ENCODE measurements at places on chromosomes 16 and 17. TPM values are rescaled to one million over a fixed set of nuclear protein-coding genes. Genes with fewer than 3 reads are reported as not detected.

DNA sequence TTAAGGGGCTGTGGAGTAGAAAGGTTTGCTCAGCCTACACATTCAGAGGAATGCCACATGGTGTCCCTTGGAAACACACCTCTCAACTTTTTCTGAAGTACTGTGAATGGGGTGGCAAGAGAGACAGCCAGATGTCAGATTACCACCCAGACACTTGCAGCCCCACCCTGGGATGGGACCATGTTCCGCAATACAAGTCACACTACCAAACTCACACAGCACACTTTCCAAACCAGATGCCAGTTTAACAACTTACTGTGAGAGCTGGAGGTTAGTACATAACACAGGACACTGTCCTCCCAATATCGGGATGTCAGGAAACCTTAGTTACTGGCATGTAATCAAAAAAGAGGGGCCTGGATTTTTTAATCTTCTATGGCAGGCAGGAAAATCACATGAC, 7.9 kb downstream of the USP7 start:
- no peaks in the 10 kb centered on the region for H3K27me3 ChIP-seq
- no peaks in the 10 kb centered on the region for H3K36me3 ChIP-seq
- no peak for DNase-seq
- H3K4me3 ChIP-seq, result no peak overlapping the region

SOX9 gene
- total RNA-seq, result 219 TPM

MEFV gene
- total RNA-seq, result not detected

LRRC75A gene
- 9.7 TPM for total RNA-seq

GRCh38 chr16:64276646-64277045, 845.2 kb downstream of the CDH11 start:
- DNase-seq, result no peak
- H3K27ac ChIP-seq, result no peak overlapping the region
- H3K4me3 ChIP-seq, result no peak overlapping the region
- no peaks in the 10 kb centered on the region for H3K36me3 ChIP-seq
- H3K4me1 ChIP-seq, result peaks cover 2% of the 10 kb centered on the region

DNA sequence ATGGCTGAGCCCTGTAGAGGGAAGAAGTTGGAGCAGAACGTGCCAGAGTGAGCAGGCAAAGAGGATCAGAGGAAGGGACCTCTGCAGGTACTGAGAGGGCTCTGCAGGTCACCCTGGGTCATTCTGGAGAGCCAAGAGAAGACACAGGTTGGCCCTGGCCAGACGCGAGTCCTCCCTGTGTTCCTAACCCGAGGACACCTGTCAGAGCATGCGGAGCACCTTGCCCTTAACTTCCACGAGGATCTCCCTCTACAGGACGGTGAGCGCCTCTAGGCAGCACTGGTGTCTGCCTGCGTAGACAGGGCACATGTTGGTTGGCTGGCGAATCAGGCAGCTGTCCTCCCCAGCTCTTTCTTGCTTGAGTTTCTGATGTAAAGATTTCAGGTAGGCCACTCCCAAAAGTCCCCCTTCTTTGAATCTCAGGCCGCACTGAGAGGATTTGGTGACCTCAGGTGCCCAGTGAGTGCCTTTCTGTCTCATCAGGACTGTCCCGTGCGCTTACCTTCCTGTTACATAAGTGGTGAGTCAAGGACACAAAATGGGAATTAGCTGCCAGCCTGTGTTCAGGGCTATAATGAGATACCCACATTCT, 45.3 kb downstream of the MPRIP start:
- H3K4me3 ChIP-seq, result no peak overlapping the region
- H3K27me3 ChIP-seq, result no peaks in the 10 kb centered on the region
- H3K4me1 ChIP-seq, result peaks cover 8% of the 10 kb centered on the region

GRCh38 chr17:2023692-2024571, 1.2 kb downstream of the RTN4RL1 start:
- peaks cover 29% of the 10 kb centered on the region for H3K27me3 ChIP-seq
- H3K36me3 ChIP-seq, result no peaks in the 10 kb centered on the region
- H3K27ac ChIP-seq, result no peak overlapping the region
- DNase-seq, result peak; percentile 64
- peaks cover 5% of the 10 kb centered on the region for H3K4me1 ChIP-seq

TMIGD1 gene
- total RNA-seq, result not detected

DNA sequence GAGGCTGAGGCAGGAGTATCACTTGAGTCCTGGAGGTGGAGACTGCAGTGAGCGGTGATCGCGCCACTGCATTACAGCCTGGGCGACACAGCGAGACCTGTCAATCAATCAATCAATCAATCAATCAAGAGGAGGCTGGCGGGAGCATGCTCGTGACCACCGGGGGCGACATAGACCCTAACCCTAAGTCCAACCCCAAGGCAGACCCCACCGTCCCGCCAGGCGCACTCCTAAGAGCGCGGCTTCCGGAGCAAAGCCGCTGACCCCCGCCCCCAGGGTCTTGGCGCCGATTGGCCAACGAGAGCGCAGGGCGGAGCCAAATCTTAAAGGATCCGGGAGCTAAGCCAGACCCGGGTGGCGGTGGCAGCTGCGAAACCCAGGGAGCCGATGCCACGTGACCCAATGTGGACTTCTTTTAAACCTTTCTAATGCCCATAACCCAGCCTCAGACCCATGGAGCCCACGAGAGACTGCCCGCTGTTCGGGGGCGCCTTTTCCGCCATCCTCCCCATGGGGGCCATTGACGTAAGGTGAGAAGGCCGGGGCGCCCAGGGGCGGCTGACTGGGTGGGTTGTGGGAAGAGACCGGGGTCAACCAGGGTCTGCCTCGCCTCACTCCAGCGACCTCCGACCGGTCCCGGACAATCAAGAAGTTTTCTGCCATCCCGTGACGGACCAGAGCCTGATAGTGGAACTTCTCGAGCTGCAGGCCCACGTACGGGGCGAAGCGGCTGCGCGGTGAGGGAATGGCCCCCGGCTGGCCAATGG, at the start of gene RANGRF:
RANGRF (plus strand) TSS at position 335 of the 767 bp plus-strand sequence; CDS start at position 454, 119 bp downstream.
- no peaks in the 10 kb centered on the region for H3K27me3 ChIP-seq
- peak within 1 kb of the TSS; percentile 89 for H3K4me3 ChIP-seq
- peaks cover 12% of the 10 kb centered on the region for H3K4me1 ChIP-seq

GRCh38 chr17:43381621-43382020, 17.2 kb upstream of the ARL4D start:
- peaks cover 2% of the 10 kb centered on the region for H3K36me3 ChIP-seq
- no peak overlapping the region for H3K27ac ChIP-seq
- no peak overlapping the region for H3K4me3 ChIP-seq

GRCh38 chr17:4898351-4898750, 985 bp upstream of the C17orf107 start:
- DNase-seq, result no peak
- peak overlapping the region; percentile 56 for H3K4me3 ChIP-seq
- peaks cover 6% of the 10 kb centered on the region for H3K36me3 ChIP-seq
- H3K4me1 ChIP-seq, result peaks cover 1% of the 10 kb centered on the region
- peaks cover 18% of the 10 kb centered on the region for H3K27me3 ChIP-seq
- peak overlapping the region; percentile 45 for H3K27ac ChIP-seq

SSTR5 gene
- 1.4 TPM for total RNA-seq

DNA sequence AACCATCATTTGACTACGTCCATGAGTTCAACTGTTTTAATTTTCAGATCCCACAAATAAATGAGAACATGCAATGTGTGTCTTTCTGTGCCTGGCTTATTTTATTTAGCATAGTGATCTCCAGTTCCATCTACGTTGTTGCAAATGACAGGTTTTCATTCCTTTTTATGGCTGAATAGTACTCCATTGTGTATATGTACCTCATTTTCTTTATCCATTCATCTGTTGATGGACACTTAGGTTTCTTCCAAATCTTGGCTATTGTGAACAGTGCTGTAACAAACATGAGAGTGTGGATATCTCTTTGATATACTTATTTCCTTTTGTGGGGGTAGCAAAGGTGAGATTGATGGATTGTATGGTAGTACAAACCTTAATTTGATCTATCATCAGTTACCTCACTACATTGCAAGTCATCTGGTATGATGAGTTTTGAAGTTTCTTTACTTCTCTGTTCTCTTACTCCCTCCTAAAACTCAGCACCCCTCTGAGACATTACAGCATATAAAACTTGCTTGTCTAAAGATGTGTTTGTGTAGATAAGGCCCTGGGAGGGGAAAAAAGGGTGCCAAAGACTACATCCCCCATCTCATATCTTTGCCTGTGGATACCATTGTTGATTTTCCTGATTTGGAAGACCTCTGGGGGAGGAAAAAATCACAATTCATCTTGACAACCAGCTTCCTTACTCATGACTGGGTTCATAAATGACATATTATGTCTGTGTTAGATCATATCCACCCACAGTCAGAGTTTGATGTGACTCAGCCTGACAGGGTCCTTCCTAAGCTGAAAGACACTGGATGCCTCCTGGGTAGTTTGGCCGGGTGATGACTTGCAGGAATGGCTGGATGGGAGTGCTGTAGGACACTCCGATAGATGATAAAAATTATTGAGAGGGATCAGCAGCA, 47.6 kb downstream of the ABCA9 start:
- no peak overlapping the region for H3K4me3 ChIP-seq
- H3K36me3 ChIP-seq, result no peaks in the 10 kb centered on the region
- H3K27me3 ChIP-seq, result no peaks in the 10 kb centered on the region
- peaks cover 11% of the 10 kb centered on the region for H3K4me1 ChIP-seq
- no peak for DNase-seq

DNA sequence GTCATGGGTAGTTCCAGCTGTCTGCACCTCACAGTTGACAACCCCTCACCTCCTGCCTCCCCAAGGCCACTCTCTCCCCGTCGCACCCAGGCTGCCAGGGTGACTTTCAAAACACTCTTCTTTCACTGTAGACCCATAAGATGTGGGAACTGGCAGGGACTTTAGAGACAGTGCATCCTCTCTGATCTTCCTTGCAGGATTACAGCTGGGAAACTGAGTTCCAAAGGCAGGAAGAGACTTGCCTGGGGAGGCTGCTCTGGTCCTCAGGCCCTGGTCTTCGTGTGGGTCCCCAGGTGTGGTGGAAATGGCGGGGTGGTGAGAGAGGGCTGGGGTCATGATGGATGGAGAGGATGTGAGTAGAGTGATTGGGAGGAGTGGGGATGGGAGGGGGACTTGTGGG, 21.9 kb upstream of the NKD1 start:
- no peaks in the 10 kb centered on the region for H3K4me1 ChIP-seq
- DNase-seq, result no peak
- H3K27me3 ChIP-seq, result peaks cover 2% of the 10 kb centered on the region
- H3K36me3 ChIP-seq, result no peaks in the 10 kb centered on the region
- H3K4me3 ChIP-seq, result no peak overlapping the region

SLC9A5 gene
- total RNA-seq, result 3.4 TPM

DNA sequence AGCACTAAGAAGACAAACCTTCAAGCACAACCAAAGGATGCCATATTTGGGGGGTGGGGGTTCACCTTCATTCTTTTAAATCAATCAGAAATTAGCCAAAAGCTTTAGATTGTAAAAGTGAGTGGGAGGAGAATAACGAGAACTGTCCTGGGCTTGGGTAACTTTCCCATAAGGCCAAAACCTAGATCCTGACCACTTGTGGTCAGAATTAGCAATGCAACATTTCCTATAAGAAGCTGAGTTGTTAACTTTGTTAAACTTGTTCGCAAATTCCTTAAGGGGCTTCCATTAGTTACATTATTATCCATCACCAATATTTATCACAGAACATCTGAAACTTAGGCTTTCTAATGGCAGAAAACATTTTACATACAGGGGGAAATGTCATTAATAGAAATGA, 25.1 kb downstream of the STAT5B start:
- DNase-seq, result no peak
- no peak overlapping the region for H3K27ac ChIP-seq
- H3K4me1 ChIP-seq, result peaks cover 10% of the 10 kb centered on the region
- no peaks in the 10 kb centered on the region for H3K36me3 ChIP-seq

- H3K27me3 ChIP-seq, result no peaks in the 10 kb centered on the region
- no peak for DNase-seq
- H3K4me1 ChIP-seq, result peaks cover 16% of the 10 kb centered on the region
- no peaks in the 10 kb centered on the region for H3K36me3 ChIP-seq
- H3K27ac ChIP-seq, result no peak overlapping the region
Observed at GRCh38 chr17:44120851-44121605, 2.4 kb downstream of the HDAC5 start.

DNA sequence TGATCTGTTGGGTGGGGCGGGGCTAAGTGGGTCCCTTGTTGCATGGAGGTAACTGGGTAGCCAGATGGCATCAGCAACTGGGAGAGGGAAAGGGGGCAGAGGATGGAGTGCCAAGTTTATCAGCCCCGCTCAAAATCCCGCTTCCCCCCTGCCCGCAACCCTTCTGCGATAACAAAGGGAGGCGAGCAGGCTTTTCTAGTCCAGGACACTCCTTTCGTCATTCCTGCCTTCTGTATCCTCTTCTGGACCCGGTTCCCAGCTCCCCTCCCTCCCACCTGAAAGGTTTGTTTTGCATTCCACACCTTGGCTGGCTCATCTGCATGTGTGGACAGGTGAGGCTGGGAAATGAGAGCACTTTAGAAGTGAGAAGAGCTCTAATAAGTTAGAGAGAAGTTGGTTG, 53.3 kb downstream of the HLF start:
- H3K4me1 ChIP-seq, result peaks cover 4% of the 10 kb centered on the region
- H3K27me3 ChIP-seq, result peaks cover 19% of the 10 kb centered on the region
- H3K27ac ChIP-seq, result no peak overlapping the region
- no peak overlapping the region for H3K4me3 ChIP-seq
- no peaks in the 10 kb centered on the region for H3K36me3 ChIP-seq

- H3K27ac ChIP-seq, result peak overlapping the region; percentile 65
- no peaks in the 10 kb centered on the region for H3K27me3 ChIP-seq
- peaks cover 69% of the 10 kb centered on the region for H3K4me1 ChIP-seq
- no peak overlapping the region for H3K4me3 ChIP-seq
- peaks cover 2% of the 10 kb centered on the region for H3K36me3 ChIP-seq
- DNase-seq, result no peak
Observed at GRCh38 chr17:29158488-29159275, 21.5 kb downstream of the MYO18A start.

- H3K4me3 ChIP-seq, result no peak overlapping the region
- H3K36me3 ChIP-seq, result no peaks in the 10 kb centered on the region
- no peaks in the 10 kb centered on the region for H3K4me1 ChIP-seq
- peaks cover 17% of the 10 kb centered on the region for H3K27me3 ChIP-seq
Observed at GRCh38 chr17:39002991-39003715, 36.0 kb upstream of the FBXO47 start.

- H3K27me3 ChIP-seq, result peaks cover 12% of the 10 kb centered on the region
- no peak overlapping the region for H3K4me3 ChIP-seq
- no peaks in the 10 kb centered on the region for H3K36me3 ChIP-seq
- peaks cover 4% of the 10 kb centered on the region for H3K4me1 ChIP-seq
Observed at GRCh38 chr16:85510041-85510659, 103.0 kb upstream of the GSE1 start.

NPTX1 gene
- not detected for total RNA-seq

GRCh38 chr17:31283841-31284240, 13.2 kb downstream of the OMG start:
- no peaks in the 10 kb centered on the region for H3K4me1 ChIP-seq
- H3K36me3 ChIP-seq, result peaks cover 17% of the 10 kb centered on the region
- H3K4me3 ChIP-seq, result no peak overlapping the region
- no peaks in the 10 kb centered on the region for H3K27me3 ChIP-seq
- DNase-seq, result no peak

Data from progenitor cell of endocrine pancreas (in vitro differentiated cells).